Gastrocnemius medialis (tissue), 4 donors: ENCODE measurements at places on chromosomes 1 and 21.

DNA sequence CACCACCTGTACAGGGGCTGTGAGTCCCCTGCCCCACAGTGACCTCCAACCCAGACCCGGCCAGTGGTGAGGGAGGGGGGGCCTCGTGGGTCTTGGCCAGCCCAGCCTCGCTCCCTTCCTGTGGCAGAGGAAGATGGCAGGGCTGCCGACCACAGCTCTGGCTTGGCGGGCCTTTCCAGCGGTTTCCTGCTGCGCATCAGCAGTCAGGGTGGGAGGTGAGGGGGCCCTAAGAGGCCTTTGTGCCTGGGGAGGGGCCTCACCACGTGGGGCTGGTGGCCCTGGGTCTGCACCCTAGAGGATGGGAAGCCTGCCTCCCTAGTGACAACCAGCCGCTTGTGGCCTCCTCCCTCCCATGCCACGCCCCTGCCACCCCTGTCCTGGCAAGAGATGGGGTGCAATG lies 72.6 kb upstream of the ARHGEF16 start:
- no peak for DNase-seq

DNA sequence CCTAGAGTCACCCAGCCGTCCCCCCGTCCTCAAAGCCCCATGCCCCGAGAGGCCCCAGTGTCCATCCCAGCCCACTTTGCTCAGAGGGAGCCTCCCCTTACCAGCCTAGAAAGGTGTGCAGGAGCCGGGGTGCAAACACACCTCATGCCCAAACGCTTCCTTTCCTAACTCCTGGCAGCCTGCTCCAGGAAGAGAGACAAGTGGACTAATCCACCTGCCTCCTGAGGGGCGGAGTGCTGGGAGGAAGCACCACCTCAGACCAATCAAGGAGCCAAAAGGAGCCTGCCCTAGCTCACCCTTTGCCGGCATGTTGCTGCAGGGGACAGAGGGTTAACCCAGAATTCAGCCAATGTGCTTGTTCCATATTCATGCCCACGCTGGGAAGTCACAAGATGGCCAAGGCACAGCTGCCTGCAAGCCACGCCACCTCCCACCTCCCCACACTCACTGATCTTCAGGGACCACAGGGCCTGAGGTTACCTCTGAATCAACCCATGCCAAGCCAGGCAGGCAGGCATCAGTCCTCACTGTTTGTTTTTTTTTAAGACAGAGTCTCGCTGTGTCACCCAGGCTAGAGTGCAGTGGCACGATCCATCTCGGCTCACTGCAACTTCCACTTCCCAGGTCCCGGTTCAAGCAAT lies 27.8 kb downstream of the PLEKHA6 start:
- DNase-seq = no peak

- DNase-seq = no peak
These were observed 37.6 kb upstream of the CLDN14 start for GRCh38 chr21:36517366-36518075.

DNA sequence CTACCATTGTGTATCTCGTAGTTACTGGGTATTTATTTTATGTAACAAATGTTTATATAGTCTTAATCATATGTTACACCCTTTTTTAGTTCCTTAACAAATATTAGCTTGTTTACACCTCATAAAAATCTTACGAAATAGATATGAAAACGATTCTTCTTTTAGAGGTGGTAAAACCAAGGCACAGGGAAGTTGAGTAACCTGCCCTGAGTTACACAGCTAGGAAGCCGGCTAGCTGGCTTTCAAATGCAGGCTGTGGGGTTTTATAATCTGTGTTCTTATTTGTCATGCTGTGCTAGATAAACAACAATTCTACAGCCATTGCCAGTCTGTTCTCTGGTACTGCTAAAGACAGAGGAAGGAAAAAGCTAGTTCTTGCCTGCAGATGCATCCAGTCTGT lies 109.6 kb downstream of the NOS1AP start:
- DNase-seq = no peak

DNA sequence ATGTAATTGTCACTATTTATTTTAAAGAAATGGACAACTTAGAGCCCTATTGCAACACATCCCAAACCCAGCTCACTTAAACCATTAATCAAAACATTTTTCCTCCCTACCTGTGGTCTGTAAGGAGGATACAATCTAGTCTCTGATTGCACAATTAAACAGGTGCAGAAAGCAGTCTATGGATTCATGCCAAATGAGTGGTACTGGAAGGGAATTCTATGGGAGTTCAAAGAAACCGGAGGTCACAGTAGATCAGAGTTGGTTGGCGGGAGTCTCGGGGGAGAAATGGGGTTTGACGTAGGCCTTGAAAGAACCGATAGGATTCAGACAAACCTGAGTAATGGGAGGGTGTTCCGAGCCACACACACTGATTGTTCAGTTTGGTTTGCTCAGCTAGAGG lies 314.9 kb downstream of the KIF26B start:
- DNase-seq = no peak

- peak; percentile 84 for DNase-seq
These were observed 27.9 kb downstream of the PCSK9 start for GRCh38 chr1:55067022-55067778.

DNA sequence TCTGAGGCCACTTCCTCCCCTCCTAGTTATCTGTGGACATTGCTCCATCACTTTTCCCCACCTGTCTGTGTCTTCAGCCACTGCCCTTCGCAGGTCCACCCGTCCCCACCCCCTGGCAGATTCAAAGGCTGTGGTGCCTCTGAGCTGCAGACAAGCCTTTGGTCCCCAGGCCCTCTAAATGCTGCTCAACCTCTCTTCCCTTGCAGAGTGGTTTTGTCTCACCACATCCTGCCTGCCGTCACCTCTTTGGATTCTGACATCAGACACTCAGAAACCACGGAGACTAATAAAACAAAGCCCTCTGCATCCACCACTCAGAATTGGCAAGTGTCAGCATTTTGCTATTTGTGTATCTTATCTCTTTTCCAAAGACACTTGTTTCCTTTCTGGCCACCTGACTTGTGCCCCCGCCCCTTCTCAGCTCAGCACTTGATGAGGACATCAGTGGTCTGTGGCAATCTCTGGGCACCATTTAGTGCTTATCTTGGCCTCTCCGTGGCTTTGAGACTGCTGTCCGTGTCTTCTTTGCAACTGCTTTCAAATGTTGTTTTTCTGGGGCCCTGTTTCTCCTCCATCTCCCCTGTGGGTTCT lies 7.7 kb downstream of the CNIH3 start:
- DNase-seq = no peak

- DNase-seq = no peak
These were observed 42.7 kb upstream of the B3GALT2 start for GRCh38 chr1:193229136-193229535.

DNA sequence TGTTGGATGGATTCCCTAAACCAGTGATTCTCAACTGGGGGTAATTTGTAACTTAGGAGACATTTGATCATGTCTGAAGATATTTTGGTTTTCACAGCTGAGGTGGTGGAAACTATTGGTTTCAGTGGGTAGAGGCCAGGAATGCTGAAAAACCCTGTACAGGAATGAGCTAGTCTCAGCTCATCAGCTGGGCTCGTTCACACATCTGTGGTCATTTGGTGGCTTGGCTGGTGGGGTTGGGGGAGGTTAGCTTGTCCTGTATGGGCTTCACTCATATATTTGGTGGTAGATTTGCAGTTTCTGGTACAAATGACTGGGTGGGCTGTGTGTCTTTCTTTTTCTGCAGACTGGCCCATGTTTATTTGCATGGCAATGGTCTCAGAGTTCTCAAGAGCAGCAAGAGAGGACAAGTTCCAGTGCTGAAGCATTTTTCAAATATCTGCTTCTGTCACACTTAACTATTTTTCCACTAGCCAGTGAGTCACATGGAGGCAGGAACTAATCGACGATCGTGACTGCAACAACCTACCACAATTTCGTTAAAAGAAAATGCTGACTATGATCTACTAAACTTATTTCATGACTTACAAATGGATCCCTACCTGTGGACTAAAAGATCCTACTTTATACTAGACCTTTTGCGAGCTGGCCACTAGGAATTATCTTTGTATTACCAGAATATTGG lies 321.7 kb upstream of the PLXNA2 start:
- no peak for DNase-seq

GRCh38 chr1:173424782-173425407 lies 52.2 kb upstream of the PRDX6 start:
- no peak for DNase-seq

DNA sequence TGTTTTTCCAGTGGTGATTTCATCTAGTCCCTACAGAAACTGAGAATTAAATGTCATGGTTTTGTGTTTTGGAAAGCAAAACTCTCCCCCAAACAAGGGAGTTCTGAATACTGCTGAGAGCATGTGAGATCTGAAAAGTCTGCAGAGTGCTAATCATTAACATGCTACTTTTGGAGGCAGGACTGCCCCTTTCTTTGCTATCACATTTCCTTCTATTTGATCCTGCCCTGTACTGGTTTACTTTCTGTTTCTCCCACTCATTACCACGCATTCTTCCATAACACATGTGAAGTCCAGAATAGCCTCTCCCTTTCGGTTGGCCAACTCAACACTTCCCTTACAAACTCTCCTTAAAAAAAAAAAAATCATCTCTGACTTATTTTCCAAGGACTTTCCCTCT lies 63.6 kb downstream of the GADD45A start:
- no peak for DNase-seq

DNA sequence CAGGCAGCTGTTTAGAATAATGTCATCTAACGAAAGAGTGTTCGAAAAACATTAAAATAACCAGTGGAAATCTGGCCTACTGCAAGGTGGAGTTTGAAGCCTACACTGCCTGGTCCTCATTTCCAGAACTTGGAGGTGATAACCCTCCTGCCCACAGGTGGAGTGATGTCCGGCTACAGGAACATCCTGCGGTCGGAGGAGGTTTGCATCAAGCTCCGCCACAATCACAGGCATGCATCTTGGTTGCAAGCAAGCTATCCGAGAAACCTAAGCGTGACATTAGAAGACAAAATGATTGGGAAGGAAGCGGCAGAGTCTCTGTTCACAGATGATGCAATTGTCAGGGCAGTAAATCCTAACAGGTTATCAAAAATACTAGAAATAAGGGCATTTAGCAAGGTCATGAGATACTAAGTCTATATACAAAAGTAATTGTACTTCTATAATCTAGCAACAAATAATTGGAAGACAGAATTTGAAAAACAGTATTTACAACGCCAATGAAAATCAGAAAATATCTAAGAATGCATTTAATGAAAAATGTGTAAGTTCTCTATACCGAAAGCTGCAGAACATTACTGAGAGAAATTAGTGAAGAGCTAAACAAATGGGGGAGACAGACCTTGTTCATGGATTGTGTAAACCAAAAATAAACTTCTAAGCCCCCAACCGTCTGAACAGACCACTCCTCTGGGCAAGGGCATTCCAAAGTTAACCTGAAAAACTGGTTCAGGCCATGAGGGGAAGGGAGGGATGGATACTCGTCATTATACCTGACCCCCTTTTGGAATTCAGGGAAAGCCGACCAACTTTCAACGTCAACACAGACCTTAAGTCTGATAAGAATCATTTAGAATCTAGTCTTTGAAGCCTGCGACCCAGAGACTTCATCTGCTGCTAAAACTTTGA lies 4.7 kb upstream of the SLC19A1 start:
- DNase-seq = no peak

DNA sequence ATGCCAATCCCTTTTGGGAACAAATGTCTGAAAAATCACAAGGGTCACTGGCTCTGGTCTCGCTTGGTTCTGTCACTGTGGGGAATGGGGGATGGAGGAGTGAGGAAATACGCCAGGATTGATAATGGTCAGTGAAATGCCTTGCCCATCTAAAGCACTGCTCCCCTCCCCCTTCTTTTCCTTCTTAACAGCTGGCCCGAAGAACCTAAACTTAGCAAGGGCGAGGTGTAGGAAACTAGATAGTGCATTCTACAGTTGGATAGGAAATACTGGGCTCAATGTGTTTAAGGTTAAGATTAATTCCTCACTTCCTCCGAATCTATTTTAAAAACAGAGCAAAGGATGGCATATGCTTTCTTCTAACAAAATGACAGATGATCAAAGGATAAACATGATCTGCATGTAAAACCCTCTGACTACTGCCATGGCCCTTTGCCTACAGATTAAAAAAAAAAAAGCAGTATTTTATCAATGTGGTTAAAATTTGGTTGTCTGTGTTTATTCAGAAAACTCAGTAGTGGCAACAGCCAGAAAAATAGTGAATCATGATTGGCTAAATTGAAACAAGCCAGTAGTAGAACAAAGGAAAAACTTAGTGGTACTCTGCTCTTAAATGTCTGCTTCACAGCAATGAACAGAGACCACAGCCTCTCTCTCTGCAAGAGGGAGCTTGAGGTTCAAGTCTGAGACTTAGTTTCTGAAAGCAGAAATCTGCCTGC lies 86.1 kb upstream of the VAV3 start:
- no peak for DNase-seq

DNA sequence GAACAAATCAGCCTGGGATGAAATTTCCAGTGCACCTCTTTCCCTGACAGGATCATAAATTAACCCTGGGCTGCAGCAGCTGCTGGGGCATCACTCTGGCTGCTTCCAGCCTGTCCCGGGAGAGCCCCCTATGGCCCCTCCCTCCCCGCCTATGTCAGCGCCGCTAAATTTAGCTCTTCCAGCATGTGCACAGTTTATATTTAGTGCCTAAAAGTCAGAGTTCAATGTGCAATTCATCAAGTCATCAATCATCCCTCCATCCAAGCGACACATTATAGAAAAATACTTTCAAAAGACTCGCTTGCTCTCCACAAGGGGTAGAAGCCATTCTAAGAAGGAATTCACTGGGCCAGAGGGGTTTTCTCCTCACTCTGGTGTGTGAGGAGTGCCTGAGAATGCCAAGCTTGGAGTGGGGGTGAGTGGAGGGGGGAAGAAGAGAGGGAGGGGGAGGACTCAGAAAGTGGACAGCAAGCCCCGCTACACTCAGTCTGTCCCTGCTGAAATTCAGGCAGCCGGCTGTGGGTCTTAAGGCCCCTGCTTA lies 37.4 kb downstream of the XCL1 start:
- DNase-seq = peak; percentile 77

- DNase-seq = no peak
These were observed 7.0 kb downstream of the TNFRSF18 start for GRCh38 chr1:1199141-1199960.
